ENCODE measurements at places on chromosomes 5 and 9.

DNA sequence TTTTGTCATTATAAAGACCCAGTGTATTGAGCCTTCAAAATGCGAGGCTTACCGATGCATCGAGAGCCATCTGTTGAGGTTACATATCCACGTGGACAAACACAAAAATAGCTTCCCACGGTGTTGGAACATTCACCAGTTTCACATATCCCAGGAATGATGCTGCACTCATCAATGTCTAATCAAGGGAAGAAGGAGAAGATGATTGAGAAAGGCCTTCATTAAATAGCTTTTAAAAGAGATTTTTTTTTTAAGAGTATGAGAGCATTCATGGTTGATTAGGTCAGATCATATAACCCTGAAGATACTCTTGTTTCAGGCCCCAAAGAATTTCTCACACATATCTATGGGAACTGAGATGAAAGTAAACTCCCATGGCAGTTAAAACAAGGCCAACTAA is 129.4 kb downstream of the FBN2 start:
- DNase-seq, result no peak

DNA sequence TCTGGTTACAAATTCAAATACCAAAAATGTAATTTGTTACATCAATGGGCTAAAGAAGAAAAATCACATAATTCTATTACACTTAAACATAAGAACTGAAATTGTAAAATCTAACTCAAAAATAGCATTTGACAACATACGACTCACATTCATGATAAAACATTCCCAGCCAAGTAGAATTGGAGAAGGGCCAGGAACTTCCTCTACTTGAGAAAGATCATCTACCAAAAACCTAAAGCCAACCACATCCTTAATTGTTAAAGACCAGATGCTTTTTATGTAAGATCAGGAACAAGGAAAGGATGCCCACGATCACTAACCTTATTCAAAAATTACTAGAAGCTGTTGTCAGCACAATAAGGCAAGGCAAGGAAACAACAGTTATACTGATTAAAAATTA is 1819.8 kb upstream of the C9orf72 start:
- DNase-seq, result no peak

DNA sequence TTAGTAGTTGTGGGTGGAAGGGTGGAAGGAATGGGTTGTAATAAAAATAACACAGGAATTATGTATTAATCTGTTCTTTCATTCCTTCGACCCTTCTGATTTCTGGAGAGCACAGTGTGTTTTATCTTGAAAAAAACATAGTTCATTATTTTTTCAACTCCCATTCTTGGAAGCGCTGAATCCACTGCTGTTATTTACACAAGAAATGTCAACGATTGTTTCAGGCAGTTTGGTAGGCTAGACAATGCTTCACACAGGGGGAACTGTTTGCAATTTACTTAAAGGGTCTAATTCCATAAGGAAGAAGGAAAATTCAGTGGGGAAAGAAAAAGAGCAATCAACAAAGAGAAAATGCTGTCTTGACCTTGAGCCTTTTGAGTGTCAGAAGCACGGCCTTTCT is 142.9 kb downstream of the TLE1 start:
- DNase-seq, result no peak

GRCh38 chr5:115507681-115508080 is 36.9 kb downstream of the FEM1C start:
- no peak for DNase-seq

- no peak for DNase-seq
Measured at GRCh38 chr9:126504977-126505455, 108.7 kb upstream of the LMX1B start.

DNA sequence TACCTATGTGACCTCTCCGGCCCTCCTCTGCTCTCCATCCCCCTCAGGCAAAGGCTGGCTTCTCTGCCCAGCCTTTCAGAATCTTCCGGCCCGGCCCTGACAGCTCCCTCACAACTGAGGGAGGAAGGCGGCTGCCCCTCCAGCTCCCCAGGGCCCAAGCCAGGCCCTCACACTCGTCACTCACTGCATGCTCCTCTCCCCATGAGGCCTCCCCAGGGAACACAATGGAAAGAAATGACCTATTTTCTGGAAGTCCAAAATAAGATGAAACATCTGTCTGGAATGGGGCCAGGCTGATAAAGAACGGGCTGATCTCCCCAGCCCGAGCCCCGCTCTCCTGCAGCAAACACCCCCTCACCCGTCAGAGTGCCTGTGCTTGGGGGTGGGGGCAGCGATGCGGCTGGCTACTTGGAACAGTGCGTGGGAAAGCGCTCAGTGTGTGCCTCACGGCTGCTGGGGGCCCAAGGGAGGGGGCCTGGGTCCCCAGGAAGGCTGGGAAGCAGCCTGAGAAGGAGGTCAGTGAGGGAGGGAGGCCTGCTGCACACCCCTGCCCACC is 11.3 kb downstream of the PDGFRB start:
- DNase-seq, result no peak

DNA sequence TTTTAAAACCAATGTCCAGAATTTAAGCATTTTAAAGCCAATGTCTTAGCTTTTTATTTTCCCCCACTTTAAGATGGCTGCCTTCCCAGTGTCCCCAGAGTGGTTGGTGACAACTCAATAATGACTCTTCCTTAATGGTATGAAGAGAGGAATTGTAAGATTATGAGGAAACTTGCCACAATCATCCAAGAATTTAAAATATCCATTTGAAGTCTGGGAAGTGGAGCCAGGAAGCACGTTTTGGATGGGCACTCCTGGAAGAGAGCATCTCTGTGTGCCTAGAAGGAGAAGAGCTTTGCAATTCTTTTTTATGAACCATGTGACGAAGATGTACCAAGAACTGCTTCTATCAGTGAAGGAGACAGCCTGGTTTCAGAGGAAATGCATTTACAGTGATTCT is 11.3 kb upstream of the IGFBPL1 start:
- no peak for DNase-seq

GRCh38 chr9:131279863-131280570 is 3.7 kb upstream of the FAM78A start:
- DNase-seq, result no peak

Measured in C1 segment of cervical spinal cord (tissue), 14 donors.